ENCODE measurements at places on chromosomes 3 and 15. TPM values are rescaled to one million over a fixed set of nuclear protein-coding genes. Genes with fewer than 3 reads are reported as not detected.

DNA sequence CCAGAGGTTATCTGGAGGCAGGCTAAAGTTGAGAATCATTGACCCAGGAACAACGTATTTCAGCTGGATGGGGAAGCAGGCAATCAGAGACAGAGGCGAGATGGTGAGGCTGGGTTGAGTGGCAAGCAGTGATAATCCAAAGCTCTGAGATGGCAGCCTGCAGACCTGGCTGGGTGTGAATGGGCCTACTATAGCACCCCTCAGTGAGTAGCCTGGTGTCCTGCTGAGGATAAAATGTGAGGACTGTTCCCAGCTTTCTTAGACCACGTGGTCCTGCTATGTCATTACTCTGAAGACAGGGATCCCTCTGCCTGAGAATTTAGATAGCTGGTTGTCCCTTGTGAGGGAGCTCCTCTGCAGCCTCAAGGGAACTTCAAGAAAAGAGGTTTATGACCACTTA lies 141.5 kb downstream of the ARPP21 start:
- no peak for DNase-seq
- H3K4me3 ChIP-seq = no peak overlapping the region
- no peak overlapping the region for H3K27ac ChIP-seq
- H3K36me3 ChIP-seq = no peaks in the 10 kb centered on the region

Gene PEX5L
- total RNA-seq = under 0.01 TPM

- no peak overlapping the region for H3K27ac ChIP-seq
- no peak for DNase-seq
- no peaks in the 10 kb centered on the region for H3K4me1 ChIP-seq
These were observed 112.3 kb downstream of the NR1I2 start for GRCh38 chr3:119894195-119894594.

- H3K4me3 ChIP-seq = no peak overlapping the region
- no peak for DNase-seq
- H3K27ac ChIP-seq = no peak overlapping the region
- peaks cover 9% of the 10 kb centered on the region for H3K4me1 ChIP-seq
- no peaks in the 10 kb centered on the region for H3K36me3 ChIP-seq
These were observed 302.1 kb downstream of the TLE3 start for GRCh38 chr15:69795601-69796000.

- peaks cover 28% of the 10 kb centered on the region for H3K27me3 ChIP-seq
- DNase-seq = no peak
- no peaks in the 10 kb centered on the region for H3K36me3 ChIP-seq
- no peak overlapping the region for H3K27ac ChIP-seq
- no peak overlapping the region for H3K4me3 ChIP-seq
These were observed 44.8 kb downstream of the CGNL1 start for GRCh38 chr15:57421110-57421509.

DNA sequence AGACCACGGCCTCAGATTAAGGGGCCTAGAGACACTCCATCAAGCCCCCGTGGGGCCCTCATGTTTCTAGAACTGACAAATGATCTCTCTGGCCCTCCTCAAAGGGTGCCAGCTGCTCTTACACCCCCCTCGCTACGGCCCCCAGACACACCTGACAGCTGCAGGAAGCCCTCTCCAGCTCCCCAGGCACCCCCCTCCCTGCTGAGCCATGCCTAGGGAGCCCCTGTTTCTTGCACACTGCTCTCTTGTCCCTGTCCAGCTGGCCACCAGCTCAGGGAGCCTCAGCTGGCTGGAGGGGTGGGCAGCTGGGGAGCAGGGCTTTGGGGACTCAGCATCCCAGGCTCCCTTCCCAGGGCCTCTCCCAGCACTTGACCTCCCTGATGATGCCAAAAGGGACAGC lies 14.8 kb downstream of the TNK2 start:
- H3K4me3 ChIP-seq = no peak overlapping the region
- no peak for DNase-seq
- no peaks in the 10 kb centered on the region for H3K36me3 ChIP-seq
- H3K27ac ChIP-seq = no peak overlapping the region
- peaks cover 31% of the 10 kb centered on the region for H3K4me1 ChIP-seq
- no peaks in the 10 kb centered on the region for H3K27me3 ChIP-seq

Gene TTLL13
- total RNA-seq = not detected

DNA sequence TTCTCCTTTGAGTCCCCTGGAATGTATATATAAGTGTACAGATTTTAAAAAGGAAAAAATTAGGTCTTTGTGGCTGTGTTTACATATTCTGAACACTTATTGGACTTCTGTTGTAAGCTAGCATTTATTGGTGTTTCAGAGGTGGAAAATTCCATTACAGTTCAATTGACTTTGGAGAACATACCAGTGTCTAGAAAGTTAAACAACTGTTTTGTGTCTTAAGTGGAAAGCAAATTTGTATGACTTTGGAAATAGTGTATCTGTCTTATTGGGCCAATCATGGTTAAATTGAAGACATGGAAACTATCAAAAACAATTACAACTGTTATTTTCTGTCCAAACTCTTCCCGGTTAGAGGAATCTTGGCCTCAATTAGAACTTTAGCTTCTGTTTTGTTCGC lies 265.0 kb upstream of the C2CD4B start:
- H3K4me1 ChIP-seq = peaks cover 13% of the 10 kb centered on the region
- H3K27me3 ChIP-seq = no peaks in the 10 kb centered on the region
- DNase-seq = no peak

DNA sequence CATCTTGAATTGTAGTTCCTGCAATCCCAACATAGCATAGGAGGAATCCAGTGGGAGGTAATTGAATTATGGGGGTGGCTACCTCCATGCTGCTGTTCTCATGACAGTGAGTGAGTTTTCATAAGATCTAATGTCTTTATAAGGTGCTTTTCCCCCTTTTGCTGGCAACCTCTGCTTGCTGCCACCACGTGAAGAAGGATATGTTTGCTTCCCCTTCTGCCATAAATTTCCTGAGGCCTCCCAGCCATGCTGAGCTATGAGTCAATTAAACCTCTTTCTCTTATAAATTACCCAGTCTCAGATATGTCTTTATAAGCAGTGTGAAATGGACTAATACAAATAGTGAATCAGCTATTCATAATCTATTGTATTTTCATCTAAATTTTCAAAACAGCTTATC lies 537.3 kb downstream of the EPHA3 start:
- H3K4me1 ChIP-seq = no peaks in the 10 kb centered on the region
- DNase-seq = no peak
- H3K4me3 ChIP-seq = no peak overlapping the region
- no peak overlapping the region for H3K27ac ChIP-seq
- H3K27me3 ChIP-seq = no peaks in the 10 kb centered on the region
- no peaks in the 10 kb centered on the region for H3K36me3 ChIP-seq

- no peak overlapping the region for H3K4me3 ChIP-seq
- peak overlapping the region; percentile 78 for H3K27ac ChIP-seq
- H3K4me1 ChIP-seq = peaks cover 5% of the 10 kb centered on the region
- H3K36me3 ChIP-seq = no peaks in the 10 kb centered on the region
- no peaks in the 10 kb centered on the region for H3K27me3 ChIP-seq
- peak; percentile 27 for DNase-seq
These were observed 36.2 kb upstream of the ACTL6A start for GRCh38 chr3:179526482-179526881.

DNA sequence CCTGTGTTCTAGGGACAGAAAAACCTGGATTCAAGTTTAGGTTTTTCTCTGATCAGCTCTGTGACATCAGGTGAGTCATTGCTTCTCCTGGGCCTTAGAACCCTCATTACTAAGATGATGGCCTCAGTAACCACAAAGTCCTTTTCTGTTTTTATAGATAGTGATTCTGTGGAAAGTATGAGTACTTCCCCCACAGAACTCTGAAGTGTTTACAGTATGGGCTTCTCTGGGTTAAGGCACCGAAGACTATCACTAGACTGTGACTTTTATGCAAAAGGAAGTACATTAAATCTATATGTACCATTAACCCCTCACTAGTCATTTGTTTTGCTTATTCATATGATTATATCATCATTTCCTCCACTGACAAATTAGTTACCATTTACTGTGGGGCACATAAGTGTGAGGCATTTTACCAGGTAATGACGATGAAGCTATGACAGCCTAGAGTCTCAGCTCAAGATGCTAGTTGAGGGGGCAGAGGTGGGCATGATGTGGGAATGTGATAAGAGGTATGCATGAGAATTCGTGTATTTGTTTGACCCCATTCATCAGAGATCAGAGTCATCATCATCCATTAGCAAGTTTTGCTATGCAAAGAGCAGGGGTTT lies 15.0 kb upstream of the RORA start:
- no peaks in the 10 kb centered on the region for H3K36me3 ChIP-seq
- H3K4me3 ChIP-seq = no peak overlapping the region
- no peak overlapping the region for H3K27ac ChIP-seq
- H3K4me1 ChIP-seq = no peaks in the 10 kb centered on the region

Gene TEX55
- not detected for total RNA-seq

DNA sequence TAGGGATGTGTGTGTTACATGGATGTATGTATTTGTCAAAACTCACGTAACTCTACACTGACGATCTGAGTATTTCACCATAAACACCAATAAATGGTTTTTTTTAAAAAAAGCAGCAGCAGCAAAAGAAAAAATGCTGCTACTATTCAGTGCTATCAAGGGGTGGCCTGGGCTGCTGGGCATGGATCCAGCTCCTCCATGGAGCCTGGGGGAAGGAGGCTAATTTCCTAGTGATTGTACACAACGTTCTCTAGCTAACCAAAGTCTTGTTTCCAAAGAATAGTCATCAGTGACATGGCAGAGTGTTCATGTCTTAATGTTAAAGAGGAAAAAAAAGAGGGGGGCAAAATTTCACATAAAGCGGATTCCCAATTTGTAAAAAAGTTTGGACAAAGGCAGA lies 29.0 kb downstream of the POMGNT2 start:
- no peak overlapping the region for H3K27ac ChIP-seq
- H3K4me3 ChIP-seq = no peak overlapping the region
- no peaks in the 10 kb centered on the region for H3K4me1 ChIP-seq

Gene CPLX3
- not detected for total RNA-seq

- H3K27me3 ChIP-seq = no peaks in the 10 kb centered on the region
- H3K36me3 ChIP-seq = peaks cover 1% of the 10 kb centered on the region
- DNase-seq = peak; percentile 70
- H3K4me3 ChIP-seq = peak within 1 kb of the TSS; percentile 21
- peak within 1 kb of the TSS; percentile 57 for H3K27ac ChIP-seq
These were observed at the start of gene ACOX2 for GRCh38 chr3:58536501-58537411. TSS of gene ACOX2 (minus strand) at chr3:58537190. CDS start at chr3:58535106, 2,084 bp downstream.

DNA sequence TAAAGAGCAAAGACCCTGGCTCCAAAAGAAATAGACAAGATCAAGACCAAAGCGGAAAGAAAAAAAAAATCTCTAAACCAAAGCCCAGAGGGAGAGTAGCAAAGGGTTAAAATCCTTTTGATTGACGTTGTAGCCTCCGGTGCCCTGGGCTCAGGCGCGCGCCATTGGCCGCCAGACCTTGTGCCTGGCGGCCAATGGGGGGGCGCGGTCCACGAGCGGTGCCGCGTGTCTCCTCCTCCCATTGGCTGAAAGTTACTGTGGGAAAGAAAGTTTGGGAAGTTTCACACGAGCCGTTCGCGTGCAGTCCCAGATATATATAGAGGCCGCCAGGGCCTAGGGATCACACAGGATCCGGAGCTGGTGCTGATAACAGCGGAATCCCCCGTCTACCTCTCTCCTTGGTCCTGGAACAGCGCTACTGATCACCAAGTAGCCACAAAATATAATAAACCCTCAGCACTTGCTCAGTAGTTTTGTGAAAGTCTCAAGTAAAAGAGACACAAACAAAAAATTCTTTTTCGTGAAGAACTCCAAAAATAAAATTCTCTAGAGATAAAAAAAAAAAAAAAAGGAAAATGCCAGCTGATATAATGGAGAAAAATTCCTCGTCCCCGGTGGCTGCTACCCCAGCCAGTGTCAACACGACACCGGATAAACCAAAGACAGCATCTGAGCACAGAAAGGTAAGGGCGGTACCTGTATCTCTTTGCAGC lies at the start of gene HES1:
Gene HES1 (plus strand): TSS at position 343 of the 713 bp plus-strand sequence. CDS start 233 bp downstream, at position 576.
- H3K36me3 ChIP-seq = no peaks in the 10 kb centered on the region
- peak within 1 kb of the TSS; percentile 76 for H3K27ac ChIP-seq

DNA sequence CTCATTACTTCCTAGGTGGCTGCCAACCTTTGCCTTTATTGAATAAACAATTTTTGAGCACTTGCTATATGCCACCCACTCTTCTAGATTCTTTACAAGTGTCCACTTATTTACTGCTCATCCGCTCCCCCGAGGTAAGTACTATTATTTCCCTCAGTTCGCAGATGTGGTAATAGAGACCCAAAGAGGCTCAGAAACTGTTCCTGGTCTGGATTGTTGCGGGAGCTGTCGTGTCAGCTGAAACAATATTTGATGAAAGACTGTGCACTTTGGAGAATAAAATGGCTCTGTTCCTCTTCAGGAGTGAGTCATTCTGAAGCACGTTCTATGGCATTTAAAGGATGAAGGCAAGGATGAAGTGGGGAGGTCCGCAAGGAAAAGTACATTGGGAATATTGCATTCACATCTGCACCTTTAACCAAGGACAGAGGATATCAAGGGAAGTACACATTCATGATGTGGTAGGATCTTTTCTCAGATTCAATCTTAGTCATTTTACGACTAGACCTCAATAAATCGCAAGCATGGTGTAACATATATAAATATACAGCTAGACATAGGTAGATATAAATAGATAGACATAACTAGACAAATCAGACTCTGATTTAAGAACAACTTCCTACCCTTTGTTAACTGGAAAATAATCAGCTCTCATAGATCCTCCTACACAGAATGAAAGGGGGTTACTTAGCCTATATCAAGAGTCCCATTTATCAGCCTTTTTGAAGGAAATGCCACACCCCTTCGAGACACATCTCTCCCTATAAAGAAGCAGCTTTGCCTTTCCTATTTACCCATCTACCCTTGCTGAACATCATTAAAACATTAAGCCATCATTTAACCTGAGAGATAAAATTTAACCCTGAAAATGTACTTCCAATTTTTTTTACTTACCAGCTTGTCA lies 70.3 kb downstream of the RORA start:
- H3K4me3 ChIP-seq = no peak overlapping the region
- H3K27me3 ChIP-seq = peaks cover 9% of the 10 kb centered on the region
- no peaks in the 10 kb centered on the region for H3K4me1 ChIP-seq
- no peaks in the 10 kb centered on the region for H3K36me3 ChIP-seq
- DNase-seq = no peak
